Stimulated activated CD4-positive, alpha-beta T cell treated with anti-CD3 and anti-CD28 coated beads, Interleukin-1b, Interleukin-23, amount 100 ng/mL, for 48 hours (primary cell): ENCODE measurements at places on chromosomes 3 and 15.

DNA sequence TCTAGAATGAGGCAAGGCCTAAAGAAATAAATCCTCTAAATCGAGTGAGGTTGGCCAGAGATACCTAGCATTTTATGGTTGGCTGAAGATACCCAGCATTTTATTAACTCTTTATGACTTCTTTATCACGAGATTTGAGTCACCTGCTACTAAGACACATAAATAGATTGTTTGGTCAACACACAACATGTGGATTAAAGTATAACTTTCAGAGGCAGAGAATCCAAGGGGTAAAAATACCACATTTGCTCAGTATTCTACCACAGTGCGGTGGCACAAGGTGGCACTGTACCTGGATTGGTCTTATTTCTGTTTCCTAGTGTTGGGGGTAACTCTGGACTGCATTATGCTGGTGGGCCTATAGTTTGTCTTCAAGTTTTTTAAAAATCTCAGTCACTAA lies 27.0 kb upstream of the VILL start:
- no peak for DNase-seq

- no peak for DNase-seq
These were observed 29.9 kb downstream of the SPG11 start for GRCh38 chr15:44633603-44634002.

GRCh38 chr15:75213212-75213767 lies 11.6 kb downstream of the C15orf39 start:
- DNase-seq: no peak

DNA sequence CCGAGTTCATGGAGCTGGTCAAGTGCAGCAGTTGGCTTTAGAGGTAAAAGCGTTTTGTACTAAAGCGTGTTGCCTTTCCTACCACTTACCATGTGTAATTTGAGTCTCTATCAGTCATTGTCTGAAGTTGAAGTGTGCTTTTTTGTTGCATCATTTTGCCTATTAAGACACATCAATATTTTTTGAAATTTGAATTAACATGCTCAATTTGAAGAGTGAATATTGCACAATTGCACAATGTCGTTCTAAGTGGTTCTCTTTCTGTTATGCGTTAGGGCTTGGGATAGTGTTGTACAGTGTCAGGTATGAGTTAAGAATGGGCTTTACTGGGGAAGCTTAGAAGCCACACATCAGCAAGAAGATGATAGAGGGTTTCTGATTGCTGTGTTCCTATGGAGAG lies 84.0 kb upstream of the ACKR4 start:
- no peak for DNase-seq

GRCh38 chr15:74053941-74054529 lies 28.3 kb downstream of the GOLGA6A start:
- DNase-seq: peak; percentile 79

GRCh38 chr3:47370887-47371697 lies 9.7 kb upstream of the PTPN23 start:
- DNase-seq: no peak

DNA sequence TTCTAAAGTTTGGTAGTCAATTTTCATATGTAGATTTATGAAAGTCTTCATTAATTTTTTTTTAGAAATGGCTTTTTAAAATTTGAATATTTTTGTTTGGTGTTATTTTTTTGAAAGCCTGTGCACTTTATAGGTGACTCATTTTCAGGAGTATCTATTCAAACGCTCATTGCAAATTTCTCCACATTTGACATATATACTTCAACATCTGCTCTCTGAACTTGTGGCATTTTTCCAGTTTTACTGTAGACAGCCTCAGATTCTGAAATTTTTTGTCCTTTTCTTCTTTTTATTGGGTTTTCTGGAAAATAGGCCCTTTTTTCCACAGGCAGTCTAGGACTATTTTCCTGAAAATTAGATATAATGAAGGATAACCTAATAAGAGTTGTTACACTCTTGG lies 396.6 kb downstream of the RBMS3 start:
- no peak for DNase-seq

GRCh38 chr15:90934949-90935751 lies at the start of gene UNC45A:
Gene UNC45A (plus strand): TSS chr15:90935285. CDS start chr15:90935325, 40 bp downstream.
- peak; percentile 94 for DNase-seq

DNA sequence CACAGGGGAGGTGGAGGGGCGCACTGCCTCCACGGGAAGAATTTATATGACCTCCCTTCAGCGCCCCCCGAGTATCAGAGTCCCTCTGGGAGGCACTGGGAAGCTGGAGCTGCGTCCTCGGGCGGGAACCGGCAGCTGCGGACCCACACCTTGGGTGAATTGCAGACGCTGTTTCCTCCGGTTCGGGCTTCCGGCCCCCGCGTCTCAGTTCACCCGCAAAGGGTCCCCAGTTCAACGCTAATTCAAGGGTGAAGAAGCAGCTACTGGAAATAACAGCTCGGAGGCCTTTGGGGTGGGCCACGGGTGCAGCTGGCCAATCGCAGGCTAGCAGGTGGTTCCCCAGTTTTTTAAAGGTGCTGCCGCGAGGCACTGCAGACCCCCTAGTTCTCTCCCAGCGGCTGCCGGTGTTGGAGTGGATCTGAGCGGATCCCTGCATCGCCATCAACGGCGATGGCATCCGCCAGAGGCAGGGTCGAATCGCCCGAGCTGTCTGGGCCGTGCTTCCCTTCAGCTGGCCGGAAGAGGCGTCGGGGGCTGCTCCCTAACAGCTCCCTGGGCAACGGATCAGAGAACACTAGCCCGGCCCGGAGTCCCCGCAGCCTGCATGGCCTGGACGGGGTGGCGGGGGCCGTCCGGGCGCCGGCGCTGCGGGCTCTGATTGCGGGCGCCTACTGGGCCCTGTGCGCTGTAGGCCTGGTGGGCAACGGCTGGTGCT lies 19.4 kb upstream of the ADAMTS7 start:
- DNase-seq: no peak

DNA sequence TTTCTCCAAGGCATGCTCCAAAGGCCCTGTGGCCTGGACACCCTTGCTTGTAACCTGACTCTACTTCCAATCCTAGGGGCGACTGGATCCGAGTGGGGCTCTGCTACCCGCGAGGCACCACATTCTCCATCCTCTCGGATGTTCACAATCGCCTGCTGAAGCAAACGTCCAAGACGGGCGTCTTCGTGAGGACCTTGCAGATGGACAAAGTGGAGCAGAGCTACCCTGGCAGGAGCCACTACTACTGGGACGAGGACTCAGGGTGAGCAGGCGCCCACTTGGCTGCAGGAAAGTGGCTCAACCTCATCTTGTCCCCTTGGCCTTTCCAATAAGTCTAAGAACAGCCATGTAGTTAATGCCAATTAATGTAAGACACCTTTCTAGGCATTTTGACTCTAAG lies 51.9 kb downstream of the MESD start:
- no peak for DNase-seq

- DNase-seq: no peak
These were observed 175.9 kb downstream of the CHST2 start for GRCh38 chr3:143295201-143296080.

GRCh38 chr15:67170143-67170925 lies 84.1 kb downstream of the AAGAB start:
- no peak for DNase-seq

GRCh38 chr15:56871185-56871584 lies 47.3 kb upstream of the TCF12 start:
- no peak for DNase-seq

DNA sequence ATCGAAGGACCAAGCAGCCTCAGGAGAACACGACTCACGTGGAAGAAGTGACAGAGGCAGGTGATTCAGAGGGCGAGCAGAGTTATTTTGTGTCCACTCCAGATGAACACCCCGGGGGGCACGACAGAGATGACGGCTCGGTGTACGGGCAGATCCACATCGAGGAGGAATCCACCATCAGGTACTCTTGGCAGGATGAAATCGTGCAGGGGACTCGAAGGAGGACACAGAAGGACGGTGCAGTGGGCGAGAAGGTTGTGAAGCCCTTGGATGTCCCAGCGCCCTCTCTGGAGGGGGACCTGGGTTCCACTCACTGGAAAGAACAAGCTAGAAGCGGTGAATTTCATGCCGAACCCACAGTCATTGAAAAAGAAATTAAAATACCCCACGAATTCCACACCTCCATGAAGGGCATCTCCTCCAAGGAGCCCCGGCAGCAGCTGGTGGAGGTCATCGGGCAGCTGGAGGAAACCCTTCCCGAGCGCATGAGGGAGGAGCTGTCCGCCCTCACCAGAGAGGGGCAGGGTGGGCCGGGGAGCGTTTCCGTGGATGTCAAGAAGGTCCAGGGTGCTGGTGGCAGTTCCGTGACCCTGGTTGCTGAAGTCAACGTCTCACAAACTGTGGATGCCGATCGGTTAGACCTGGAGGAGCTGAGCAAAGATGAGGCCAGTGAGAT lies 26.0 kb downstream of the SYNM start:
- DNase-seq: no peak

GRCh38 chr3:103977417-103977816 lies 1389.3 kb upstream of the ALCAM start:
- no peak for DNase-seq

DNA sequence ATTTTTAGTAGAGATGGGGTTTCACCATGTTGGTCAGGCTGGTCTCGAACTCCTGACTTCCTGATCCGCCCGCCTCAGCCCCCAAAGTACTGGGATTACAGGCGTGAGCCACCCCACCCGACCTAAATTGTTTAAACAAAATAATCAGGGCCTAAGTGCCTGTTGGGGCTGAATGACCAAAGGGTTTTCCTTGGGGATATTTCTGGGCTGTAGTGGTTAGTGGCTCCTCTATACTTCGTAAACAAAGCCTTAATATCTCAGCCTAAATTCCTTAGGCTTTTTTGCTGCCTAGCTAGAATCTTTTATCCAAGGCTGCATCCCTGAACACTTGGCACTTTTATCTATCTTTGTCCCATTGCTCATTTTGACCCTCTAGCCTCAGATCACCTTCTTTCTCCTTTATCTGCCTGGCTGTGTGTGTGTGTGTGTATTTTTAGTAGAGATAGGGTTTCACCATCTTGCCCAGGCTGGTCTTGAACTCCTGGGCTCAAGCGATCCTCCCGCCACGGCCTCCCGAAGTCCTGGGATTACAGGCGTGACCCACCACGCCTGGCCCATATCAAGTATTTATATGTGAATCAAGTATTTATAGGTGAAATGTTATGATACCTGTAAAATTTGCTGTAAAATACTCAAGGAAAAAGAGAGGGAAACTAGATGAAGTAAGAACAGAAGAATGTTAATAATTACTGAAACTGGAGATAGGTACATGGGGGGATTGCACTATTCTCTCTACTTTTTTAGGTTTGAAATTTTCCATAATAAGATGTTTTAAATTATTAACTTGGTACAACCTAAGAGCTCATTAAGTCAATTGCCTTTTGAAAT lies 1.8 kb downstream of the NUSAP1 start:
- no peak for DNase-seq

DNA sequence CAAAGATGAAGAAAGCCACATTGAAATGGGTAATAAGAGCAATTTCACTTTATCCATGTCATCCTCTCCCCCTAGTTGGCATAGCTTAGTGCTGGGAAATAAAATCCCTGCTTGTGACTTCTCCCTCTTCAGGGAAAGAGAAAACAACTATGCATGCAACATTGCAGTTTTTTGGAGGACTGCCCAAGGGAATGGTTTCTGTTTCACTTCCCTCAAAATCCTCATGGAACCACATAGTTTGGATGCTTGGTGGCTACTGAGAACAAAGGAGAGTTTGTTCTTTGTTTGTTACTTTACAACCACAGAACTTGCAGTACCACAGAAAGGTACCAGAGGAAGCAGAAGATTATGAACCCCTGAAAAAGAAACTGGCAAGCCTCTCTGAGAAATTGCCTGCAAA lies 384.6 kb upstream of the RORA start:
- DNase-seq: no peak

GRCh38 chr3:40309925-40310695 lies 603 bp downstream of the EIF1B start:
- no peak for DNase-seq

- no peak for DNase-seq
These were observed 143.1 kb downstream of the DIPK2A start for GRCh38 chr3:144114767-144115166.

- no peak for DNase-seq
These were observed 256.0 kb downstream of the OCA2 start for GRCh38 chr15:27843146-27843545.

DNA sequence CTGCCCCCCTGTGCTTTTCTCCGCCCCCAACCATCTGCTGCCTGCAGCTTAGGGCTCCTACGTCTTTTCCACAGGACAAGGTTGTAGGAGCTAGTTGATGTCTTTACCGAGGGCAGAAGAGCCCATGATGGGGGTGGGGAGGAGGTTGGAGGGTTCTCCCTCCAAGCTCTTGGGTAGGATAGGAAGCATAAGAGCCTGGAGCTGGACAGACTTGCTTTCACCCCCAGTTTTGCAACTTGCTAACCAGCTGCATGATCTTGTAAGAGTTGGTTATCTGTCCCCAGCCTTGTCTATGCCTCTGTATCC lies 856 bp downstream of the ABCF3 start:
- no peak for DNase-seq

DNA sequence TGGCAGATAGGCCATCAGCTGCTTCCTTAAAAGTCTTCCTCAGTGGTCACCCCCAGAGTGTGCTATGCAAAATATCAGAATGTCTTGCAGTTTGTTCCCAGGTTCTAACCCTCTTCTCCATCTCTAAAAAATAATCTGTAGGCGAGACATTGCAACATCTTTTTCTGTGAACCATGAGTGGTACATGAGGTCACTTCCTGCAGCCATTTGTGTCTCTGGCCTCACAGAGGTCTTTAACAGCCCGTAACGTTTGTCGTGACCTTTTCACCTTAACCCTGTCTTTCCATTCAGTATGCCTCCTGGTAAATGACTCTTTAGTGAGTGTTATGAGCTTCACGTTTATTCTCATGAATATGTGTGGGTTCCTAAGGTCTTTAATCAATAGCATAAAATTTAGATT lies 145.4 kb downstream of the KLHL25 start:
- peak; percentile 50 for DNase-seq

- peak; percentile 37 for DNase-seq
These were observed 21.4 kb upstream of the CCR9 start for GRCh38 chr3:45864760-45865519.

GRCh38 chr3:76859596-76859995 lies 180.3 kb upstream of the ROBO2 start:
- no peak for DNase-seq

DNA sequence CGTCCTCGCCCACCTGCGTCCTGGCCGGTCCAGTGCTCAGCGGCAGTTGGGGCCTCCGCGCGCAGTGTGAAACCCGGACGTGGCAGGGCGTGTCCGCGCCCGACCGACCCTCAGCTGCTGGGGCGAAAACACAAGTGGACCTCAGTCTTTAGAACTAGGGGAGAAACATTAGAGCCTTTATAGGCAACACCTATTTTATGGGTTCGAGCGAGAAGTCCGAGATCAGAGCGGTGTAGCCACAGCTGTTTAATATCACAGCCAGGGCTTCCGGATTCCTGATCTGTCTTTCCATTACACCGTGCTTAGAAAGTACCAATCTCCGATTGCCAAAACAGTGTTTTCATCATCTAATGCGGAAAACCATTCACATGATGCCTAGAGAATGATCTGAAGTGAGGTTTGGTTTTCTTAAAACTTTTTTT lies 506 bp downstream of the RAD51 start:
- DNase-seq: no peak

DNA sequence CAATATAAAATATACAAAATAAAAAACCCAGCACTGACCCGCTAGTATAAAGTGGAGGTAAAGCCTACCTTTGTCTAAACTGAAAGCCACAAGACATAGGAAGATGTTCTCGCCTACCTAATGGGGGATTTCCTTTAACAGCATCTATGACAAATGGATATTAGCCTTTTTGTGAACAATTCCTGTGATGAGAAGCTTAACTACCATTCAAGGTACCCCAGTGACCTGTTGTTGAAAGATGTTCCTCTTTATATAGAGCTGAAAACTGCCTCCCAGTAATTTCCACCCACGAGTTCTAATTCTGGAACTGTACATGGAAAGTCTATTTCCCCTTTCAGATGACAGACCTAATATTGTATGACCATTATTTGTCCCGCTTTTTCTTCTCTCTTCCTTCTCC lies 109.8 kb upstream of the RASGRP1 start:
- no peak for DNase-seq

- no peak for DNase-seq
These were observed 26.9 kb upstream of the ZBBX start for GRCh38 chr3:167406876-167407492.
